ENCODE measurements at places on chromosomes 7 and 10.

- DNase-seq, result no peak
These were observed 48.3 kb downstream of the EBF3 start for GRCh38 chr10:129915526-129916378.

DNA sequence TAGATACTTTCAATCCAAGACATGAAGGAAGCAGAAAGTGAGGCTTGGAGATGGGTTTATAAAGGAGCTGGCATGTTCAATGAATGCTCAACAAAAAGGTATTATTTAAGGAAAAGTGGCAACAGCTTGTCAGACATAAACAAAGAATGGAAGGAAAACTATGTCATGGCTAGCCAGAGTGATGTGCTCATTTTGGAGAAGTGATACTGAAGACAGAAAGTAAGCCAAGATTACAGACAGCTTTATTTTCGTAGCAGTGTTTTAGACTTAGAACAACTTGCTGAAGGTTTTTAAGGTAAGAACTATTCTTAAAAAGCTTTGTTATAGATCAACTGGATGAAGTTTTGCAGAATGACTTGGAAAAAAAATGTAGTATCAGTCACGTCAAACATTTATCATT is 160.5 kb upstream of the FERD3L start:
- DNase-seq, result no peak

- DNase-seq, result no peak
These were observed 207.8 kb downstream of the DYNC1I1 start for GRCh38 chr7:95980167-95980566.

DNA sequence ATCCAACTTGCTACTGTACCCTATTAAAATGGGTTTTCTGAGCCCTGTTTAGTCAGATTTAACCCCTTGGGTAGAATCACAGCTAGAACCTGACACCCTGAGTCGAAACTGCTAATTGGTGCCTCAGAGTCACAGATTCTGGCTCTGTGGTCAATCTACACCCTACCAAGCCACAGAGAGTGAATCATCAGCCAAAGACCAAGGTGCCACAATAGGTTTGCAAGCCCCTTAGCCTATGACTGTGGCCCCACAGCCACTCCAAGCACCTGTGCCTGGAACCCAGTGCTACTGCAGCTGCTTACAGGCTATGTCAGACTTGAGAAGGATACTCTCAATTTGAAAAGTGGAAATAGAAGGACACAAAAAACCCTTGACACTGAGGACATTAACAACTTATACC is 202.8 kb upstream of the KCND2 start:
- no peak for DNase-seq

GRCh38 chr7:41508755-41509154 is 194.1 kb downstream of the INHBA start:
- DNase-seq, result no peak

DNA sequence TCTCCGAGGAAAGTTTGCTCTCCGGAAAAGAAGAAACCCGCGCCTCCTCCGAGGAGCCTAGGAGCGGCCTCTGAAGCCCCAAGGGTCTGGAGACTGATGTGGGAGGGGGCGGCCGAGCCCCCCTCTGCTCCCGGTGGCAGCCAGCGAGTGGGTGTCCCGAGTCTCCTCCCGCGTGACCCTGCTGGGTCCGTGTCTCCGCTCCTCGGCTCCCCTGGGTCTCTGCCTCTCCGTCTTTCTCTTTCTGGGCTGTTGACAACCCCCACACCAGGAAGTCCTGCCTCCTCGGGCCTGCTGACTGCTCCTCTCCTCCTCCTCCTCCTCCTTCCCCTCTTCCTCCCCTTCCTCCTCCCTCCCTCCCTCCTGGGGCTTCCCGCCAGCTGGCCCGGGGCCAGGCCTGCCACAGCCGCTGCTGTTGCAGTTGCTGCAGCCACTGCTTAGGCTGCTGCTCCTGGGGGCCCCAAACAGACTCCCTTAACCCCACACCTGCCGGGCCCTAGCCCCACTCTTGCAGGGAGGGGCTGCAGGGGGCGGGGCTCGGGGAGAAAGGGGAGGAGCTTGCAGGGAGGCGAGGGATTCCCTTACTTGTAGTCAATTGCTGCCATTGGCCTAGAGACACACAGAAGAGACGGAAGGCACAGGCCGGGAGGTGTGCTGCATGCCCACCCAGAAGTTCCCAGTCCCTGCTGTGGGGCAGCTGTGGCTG is at the start of gene TSC22D4:
Gene TSC22D4, minus strand, starts transcription at position 257 of the 703 bp plus-strand sequence. CDS start 1,176 bp downstream, outside the sequence.
- DNase-seq, result peak; percentile 83

- no peak for DNase-seq
These were observed 198.1 kb downstream of the FZD1 start for GRCh38 chr7:91462316-91462715.

- DNase-seq, result no peak
These were observed 1235.3 kb downstream of the GATA3 start for GRCh38 chr10:9289811-9290210.

- DNase-seq, result no peak
These were observed 95.7 kb upstream of the EEPD1 start for GRCh38 chr7:36057323-36057722.

DNA sequence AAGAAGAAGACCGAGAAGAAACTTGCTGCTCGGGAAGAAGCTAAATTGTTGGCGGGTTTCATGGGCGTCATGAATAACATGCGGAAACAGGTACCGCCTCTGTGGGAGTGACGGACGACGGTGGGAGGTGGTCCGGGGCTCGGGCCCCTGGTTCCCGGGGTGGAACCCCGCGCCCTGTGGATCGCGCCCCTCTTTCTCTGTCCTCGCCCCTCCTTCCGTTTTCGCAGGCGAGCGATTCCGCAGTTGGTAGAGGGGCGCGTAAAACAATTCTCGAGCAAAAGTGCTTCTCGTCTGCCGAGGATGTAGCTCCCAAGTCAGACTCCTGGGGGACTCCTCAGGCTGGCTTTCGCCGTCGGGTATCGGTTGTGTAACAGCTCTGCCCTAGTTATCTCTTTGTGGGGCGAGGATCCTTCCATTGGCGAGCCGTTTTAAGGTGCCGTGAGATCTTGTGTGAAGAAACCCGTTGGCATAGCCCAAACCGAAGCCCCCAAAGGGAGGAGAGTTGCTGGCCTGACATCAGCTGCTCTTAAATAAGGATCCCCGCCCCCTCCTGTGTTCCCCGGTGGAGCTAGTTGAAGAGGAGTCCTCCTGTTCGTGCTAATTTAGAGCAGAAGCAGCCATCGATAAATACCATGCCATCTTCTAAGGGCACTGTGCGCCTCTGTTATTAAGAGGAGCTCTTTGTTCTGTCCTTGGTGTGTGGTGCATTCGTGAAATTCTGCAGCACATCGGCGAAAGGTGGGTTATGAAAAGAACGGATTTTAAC is 655 bp downstream of the KLHL7 start:
- no peak for DNase-seq

DNA sequence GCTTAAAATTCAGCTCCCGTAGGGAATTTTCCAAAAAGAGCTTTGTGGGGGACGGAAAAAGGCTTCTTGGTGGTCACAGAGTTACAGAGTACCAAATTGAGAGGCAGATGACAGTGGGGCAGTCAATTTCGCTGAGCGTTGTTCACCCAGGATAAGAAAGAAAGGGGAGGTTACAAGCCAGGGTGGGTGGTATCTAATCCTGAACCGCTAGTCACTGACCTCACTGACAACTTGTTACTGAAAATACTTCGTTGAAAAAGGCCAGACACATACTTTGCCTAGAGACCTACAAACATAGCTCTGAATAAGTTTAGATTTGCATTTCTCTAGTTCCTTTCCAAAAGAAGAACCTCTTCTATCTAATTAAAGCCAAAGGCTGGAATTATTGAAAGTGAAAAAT is at the start of gene CTNNA3:
Gene CTNNA3, minus strand, starts transcription at position 167 of the 400 bp plus-strand sequence.
- no peak for DNase-seq

- no peak for DNase-seq
These were observed 233.1 kb upstream of the CSTF2T start for GRCh38 chr10:51932530-51932929.

- DNase-seq, result no peak
These were observed 2.1 kb downstream of the ANK3 start for GRCh38 chr10:60387531-60387930.

DNA sequence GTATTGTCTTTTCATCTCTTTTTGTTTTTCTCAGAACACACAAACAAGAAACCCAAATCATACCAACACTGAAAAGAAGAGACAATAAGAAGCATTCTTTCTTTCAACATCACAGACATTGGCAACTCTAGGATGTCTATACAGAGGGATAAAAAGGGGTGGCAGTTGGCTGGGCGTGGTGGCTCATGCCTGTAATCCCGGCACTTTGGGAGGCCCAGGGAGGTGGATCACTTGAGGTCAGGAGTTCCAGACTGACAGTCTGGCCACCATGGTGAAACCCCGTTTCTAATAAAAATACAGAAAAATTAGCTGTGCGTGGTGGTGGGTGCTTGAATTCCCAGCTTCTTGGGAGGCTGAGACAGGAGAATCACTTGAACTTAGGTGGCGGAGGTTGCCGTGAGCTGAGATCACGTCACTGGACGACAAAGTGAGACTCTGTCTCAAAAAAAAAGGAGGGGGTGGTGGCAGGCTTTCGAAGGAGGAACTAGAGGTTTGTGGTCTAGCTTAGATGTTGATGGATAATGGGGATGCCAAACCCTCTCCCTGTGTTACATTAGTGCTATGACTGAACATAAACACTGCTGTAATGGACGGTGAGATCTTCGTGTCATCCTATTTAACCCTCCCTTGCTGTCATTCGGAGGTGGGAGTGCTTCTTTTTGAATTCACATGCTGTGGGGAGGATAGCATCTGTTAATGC is 9.4 kb downstream of the CNNM2 start:
- no peak for DNase-seq

GRCh38 chr7:2824678-2825461 is 19.2 kb downstream of the GNA12 start:
- no peak for DNase-seq

DNA sequence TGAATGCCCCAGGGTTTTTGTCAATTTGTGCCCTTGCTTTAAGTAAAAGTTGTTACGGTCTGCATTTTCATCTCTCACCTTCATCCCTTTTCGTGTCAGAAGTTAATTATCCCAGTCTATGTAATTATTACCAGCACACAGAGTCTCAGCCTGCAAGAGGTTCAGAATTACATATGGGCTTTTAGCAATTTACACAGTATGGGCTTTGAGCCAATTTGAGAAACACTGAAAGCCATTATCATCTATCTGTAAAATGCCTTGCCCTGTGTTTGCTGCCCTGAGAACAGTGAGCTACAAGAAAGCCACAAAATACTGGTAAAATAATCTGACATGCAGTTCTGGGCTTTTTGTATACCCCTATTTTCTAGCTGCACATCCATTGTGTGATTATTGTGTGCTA is 125.6 kb upstream of the STEAP4 start:
- DNase-seq, result no peak

GRCh38 chr7:129525225-129525862 is 23.0 kb downstream of the SMKR1 start:
- no peak for DNase-seq

DNA sequence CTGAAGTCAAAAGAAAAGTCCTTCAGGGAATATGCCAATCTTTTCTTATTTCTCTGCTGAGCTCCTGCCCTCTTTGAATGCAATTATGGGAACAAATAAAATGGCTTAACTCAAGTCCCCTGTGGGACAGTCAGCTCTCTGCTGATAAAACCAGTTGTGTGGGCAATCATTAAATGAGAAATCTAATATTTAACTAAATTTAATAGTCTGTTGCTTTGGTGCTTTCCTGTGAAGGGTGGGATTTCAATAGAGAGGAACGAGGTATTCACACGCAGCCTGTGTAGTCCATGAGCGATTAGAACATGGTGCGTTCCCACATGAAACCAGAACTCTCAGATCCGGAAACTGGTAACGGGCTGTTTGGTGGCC is 138.4 kb downstream of the PAXIP1 start:
- DNase-seq, result no peak
